Activated CD4-positive, alpha-beta T cell treated with anti-CD3 and anti-CD28 coated beads, Interleukin-2, Interleukin-6, amounts not matched to agents 100 ng/mL and 50 ng/mL, durations not matched to agents 16 hours and 8 hours (primary cell): ENCODE measurements at places on chromosomes 3 and 15.
A peak's percentile ranks its signal among the peaks of the same experiment; 100 is the strongest.

- DNase-seq = no peak
Observed at GRCh38 chr3:102460579-102460978, 25.8 kb downstream of the ZPLD1 start.

DNA sequence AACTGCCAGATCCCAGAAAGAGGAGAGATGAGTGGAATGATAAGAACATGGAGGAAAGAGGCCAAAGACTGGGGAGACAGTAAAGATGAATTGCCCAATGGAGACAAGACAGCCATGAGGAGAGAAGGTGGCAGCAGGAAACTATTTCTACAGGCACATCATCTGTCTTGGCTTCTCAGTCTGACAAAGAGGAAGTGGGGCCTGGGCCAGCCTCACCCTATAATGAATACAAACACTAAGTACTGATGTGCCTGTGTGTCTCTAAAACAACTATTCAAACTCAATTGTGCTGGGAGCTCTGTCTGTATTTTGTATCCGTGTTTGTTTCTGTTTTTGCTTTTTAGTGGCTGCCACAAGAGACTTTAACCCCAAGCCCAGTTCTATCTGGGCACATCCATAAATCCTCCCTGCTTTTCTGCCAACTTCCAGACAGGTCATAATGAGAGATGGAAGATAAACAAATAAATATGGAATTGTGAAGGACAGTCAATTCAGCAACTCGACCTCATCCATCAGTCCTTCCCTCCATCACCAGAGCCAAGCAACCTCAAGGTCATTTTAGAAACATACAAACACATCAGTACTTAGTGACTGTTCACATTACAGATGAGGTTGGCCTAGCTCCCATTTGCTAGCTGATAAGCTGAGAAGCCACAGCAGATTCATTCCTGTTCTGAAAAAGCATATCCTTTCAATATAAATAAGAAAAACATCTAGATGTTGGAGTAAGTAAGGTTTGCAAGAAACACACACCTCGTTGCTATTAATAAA, 116.7 kb downstream of the CADPS start:
- no peak for DNase-seq

GRCh38 chr15:53193149-53193548, 403.0 kb upstream of the ONECUT1 start:
- DNase-seq = peak; percentile 11

DNA sequence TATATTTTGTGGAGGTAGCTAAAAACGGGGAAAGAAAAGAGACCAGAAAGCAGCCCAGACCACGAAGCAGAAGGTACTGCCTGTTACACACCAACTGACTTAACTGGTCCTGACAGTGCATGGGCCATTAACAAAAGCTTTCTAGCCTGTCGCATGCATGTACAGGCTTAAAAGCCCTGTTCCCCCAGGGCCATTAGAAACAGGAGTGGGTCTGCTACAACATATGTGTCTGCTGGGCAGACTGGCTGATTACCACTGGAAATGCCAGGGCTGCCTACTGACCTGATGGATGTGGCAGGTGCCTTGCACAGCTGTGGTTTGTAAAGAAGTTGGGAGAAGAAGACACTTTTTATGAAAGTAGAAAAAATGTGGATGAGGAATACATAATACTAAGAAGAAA, 137.4 kb downstream of the GAP43 start:
- DNase-seq = no peak

GRCh38 chr3:100561459-100562158, 47.8 kb upstream of the ADGRG7 start:
- DNase-seq = no peak

DNA sequence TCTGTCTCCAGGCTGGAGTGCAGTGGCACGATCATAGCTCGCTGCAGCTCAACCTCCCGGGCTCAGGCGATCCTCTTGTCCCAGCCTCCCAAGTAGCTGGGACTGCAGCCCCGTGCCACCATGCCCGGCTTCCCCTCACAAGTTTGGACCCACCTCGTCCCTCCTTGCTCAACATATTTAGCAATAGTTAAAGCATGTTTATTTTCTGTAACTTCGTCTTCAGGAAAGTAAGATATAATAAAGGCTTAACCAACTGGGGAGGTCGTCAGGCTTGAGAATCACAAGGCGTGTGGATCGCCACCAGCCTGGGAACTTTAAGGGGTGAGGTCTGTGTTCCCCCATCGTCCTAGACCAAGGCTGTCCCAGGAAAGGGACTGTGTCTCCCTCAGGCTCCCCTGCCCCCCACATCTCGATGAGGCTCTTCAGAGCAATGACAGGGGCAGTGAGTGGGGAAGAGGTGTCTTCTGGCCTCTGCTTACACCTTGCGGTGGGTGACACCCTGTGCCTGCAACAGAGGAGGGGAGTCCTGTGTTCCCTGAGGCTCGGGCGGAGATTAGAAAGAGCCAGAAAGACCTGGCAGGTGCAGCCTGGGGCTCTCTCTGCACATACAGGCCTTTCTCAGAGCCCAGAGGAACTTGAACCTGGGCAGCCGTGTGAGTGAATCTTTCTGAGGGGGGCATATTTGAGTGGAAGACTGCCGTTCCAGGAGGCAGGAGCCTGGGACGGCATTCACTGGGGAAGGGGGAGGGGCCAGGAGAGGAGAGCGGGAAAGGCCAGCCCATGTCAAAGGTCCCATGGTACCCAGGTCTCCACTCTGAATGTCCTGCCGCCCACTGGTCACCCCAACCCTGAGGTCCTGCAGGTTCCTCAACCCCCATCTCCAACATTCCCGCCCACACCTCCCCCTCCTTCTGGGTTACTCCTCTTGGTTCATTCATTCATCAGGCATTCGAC, 152.3 kb downstream of the SMAD6 start:
- no peak for DNase-seq

DNA sequence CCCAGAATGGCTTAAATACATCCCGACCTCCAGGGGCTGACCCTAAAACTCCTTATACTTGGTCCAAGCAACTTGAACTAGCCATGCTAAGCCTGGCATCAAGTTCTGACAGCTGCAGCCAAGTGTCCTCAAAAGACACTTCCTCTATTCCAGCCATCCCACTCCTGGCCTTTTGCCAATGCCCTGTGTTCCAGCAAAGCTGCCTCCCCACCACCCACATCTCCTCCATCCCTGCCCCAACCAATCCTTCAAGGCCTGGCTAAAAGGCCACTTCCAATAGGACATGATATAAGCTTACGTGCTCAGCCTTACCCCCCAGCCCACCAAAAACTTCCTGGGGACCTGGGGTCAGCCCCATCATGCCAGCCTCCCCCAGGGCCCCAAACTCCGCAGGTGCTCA, 40.9 kb downstream of the SEMA3G start:
- DNase-seq = no peak

- no peak for DNase-seq
Observed at GRCh38 chr3:14875411-14876175, 56.8 kb downstream of the FGD5 start.

DNA sequence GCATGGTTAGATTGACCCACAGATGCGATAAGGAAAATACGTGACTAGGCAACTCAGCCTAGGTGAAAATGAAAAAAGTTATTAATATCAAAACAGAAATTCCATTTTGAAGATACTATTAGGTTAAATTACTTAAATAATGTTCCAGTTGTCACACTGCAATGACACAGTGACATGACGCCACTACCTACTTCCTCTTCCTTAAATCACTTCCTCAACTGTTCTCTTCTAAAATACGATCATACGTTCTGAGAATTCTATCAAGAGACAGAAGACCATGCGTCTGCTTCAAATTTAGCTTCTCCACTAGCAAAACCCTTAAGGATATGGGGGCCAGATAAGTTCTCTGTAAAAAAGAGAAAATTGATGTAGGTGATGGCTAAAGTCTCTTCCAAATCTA, 18.2 kb downstream of the CMTM6 start:
- no peak for DNase-seq

DNA sequence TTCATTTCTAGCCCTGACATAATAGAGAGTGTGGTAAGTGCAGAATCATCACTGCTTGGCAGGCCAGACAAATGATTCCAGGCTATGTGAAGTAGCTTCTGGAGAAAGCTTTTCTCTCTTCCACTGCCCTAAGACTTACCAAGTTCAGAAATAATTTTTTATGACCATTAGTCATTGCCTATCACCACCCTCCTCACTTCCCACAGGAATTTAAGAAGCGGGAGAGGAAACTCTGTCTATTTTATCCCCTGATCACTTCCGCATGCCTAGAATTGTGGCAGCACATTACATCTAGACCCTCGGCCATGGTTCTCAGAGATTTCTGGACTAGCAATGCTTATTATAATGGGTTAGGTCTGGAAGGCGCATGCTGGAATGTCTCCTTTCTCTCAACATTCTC, 397.8 kb upstream of the NR2F2 start:
- no peak for DNase-seq

- DNase-seq = no peak
Observed at GRCh38 chr3:14137004-14137403, 12.2 kb downstream of the TMEM43 start.

- no peak for DNase-seq
Observed at GRCh38 chr15:71096676-71097075, 18.6 kb upstream of the THSD4 start.

DNA sequence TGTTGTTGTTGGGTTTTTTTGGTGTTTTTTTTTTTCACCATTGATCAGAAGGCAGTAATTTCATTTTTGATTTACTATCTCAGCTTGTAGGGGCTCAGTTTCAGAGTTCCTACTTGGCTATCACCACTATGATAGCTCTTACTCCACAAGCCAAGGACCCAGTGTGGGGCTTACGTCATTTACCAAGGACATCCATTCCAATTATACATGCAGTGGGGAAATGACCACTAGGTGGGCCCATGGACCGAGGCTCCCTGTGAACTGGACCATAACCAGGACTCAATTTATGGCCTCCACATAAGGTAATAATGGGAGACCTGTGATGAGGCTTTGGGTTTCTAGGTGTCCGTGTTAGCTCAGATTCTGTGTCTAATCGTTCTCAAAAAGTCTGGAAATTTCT, 67.5 kb upstream of the CACNA1D start:
- DNase-seq = no peak

DNA sequence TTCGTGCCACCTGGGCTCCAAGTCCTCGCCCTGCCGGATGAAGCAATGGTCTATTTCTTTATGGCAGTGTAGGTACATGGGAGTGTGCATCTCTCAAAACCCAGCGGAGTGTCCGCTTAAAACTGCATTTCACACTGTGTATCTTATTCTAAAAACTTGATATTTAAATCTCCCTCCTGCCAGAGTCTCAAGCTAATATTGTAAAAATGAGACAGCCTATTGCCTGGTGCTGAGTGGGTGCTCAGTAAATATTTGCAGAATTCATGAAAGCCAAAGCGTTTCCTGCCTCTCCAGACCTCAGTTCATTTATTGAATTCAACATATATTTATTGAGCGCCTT, 330 bp upstream of the TBC1D2B start:
- no peak for DNase-seq

- no peak for DNase-seq
Observed at GRCh38 chr3:58072052-58072762, 64.0 kb downstream of the FLNB start.
